ENCODE measurements at places on chromosomes 7 and 10.

GRCh38 chr7:117085769-117086463 is 132.6 kb downstream of the ST7 start:
- peak; percentile 29 for DNase-seq

- DNase-seq, result no peak
Measured at GRCh38 chr7:47357361-47357760, 224.6 kb downstream of the TNS3 start.

DNA sequence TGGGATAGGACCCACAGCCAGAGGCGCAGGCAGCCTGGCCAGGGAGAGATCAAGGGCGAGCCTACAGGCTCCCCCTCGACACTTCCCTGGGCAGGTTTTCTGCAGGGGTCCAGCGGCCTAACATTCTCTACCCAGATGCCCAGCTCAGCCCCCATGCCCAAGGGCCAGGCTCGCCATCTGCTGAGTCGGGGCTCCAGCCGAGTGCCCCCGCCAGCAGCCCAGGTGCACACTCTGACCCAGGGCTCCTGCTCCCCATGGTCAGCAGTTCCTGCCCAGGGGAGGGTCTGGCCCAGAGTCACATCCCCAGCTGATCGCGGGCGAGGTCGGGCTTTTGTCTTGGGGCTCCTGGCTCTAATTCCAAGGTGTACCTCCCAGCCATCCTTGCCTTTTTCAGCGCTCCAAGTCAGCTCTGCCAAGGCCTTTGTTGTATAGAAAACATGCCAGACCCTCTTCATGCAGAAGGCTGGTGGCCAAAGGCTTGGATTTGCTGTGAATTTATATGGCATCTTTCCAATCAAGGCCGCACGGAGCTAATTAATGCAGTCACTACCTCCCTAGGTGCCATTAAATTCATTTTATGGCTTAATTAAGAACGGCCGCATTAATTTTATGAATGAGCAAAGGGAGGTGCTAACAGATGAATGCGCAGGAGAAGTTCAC is 120.6 kb downstream of the LRRC18 start:
- no peak for DNase-seq

- peak; percentile 90 for DNase-seq
Measured at GRCh38 chr7:1123715-1124114, 35.8 kb downstream of the GPER1 start.

DNA sequence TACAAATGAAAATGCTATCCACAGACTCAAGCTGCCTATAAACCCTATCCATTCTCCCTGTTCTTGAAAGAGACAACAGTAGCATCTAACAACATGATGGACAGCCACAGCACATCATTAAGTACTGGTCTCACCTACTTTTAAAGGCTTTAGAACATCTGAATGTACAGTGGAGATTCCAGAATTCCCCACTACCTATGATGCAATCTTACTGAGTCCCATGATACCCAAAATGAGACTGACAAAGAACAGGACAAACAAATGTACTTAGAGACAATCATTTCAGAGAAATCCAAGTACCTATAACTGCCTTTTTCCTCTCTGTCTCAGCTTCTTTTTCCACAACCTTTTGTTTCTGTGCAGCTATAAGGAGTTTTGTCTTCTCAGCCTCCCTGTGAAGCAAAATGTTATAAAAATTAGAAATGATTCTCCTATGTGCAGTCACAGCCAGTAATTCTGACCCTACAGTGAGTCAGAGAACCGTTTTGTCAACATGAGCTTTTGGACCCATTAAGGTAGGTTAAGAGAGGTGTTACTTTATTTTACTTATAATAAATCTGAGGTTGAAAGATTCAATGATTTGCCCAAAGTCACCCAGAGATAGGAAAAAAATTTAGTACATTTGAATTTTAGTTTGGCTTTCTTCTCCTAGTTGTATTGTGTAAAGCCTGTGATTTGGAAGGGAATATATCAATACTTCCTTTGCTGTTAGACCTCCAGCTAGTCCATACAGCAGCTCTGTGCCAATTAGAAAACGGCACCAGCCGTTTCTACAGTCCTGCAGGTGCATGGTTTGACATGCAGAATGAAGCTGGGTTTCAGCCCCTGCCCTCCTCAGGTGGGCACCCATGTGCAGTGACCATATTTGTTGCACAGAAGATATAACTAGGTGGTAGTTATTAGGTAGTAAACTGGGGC is 21.9 kb downstream of the ERLIN1 start:
- no peak for DNase-seq

DNA sequence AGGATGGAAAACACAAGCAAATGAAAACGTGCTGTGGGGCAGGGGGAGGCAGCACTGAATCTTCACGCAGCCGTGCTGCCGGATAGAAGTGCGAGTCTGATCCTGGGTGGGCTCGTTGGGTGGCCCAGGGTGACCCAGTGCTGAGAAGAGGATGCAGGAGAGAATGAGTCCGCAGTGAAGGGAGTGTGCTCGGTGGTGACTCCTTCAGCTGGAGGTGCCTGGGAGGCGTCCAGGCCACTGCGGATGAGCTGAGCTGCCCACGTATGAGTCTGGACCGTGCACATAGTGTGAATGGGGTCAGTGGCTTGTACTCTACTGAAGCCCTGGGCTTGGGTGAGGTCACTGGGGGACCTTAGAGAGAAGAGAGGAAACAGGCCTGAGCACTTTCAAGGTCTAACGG is 190.0 kb upstream of the MGMT start:
- DNase-seq, result no peak

DNA sequence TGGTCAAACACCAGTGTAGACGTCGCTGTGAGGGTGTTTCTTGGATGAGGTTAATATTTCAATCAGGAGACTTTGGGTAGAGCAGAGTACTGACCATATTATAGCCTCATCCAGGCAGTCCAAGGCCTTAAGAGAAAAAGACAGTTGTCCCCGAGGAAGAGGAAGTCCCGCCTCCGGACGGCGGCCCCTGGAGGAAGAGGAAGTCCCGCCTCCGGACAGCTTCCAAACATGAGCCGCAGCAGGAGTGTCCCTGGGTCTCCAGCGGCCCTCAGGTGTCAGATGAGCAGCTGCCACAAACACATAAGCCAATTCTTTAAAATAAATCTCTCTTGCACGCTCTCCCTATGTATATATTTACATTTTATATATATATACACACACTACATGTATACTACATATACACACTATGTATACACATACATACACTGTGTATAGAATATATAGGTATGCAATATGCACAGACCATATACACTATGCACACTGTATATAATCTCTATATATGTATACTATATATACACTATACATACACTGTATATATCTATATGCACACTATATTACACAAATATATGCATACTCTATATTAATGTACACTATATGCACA is 37.5 kb downstream of the PWWP2B start:
- no peak for DNase-seq

GRCh38 chr10:28913436-28914237 is 236.3 kb downstream of the BAMBI start:
- DNase-seq, result no peak

DNA sequence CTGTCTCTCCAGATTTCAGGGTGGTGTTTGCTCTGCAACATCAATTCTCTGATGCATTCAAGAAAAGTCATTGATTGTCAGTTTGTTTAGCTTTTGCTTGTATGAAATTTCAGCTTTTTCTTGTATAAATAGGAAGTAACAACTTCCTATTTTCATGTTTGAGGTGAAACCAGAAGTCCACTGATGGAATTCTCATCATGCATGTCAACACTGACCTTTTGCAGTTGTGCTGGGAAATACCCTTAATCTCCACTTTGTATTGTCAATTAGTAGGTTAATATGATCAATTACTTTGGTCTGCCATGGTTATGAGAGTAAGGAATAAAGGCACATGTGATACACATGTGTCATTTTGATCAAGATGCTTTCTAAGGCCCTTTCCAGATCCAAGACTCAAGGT is 208.8 kb upstream of the HPS1 start:
- no peak for DNase-seq

- peak; percentile 2 for DNase-seq
Measured at GRCh38 chr7:34430456-34430855, 227.6 kb upstream of the NPSR1 start.

DNA sequence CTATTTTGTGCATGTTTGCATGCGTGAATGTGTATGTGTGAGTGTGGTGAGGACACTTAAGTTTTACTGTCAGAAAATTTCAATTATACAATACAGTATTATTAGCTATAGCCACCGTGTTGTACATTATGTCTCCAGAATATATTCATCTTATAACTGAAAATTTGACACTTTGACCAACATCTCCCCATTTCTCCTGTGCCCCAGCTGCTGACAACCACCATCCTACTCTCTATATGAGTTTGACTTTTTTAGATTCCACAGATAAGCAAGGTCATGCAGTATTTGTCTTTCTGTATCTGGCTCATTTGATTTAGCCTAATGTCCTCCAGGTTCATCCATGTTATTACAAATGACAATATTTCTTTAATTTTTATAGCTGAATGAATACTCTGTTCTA is 195.0 kb downstream of the GPR37 start:
- no peak for DNase-seq

DNA sequence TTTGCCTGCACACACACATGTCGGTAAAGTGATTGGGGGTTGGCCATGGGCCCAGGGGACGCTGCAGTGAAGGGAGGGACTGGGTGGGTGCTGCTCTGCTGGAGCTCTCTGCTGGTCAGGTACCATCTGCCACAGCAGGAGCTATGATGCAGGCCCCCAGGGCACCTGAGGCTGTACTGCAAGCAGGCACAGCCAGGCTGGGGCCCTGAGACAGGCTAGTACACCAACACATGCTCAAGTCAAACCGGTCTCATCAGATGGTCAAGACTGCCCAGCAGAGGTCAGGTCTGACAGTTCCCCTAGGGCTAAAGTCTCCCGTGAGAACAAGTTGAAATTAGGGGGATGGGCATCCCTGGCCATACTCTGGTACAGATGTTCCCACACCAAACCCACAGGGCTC is 118.3 kb upstream of the THSD7A start:
- DNase-seq, result no peak

- DNase-seq, result no peak
Measured at GRCh38 chr10:51485668-51486067, 213.7 kb downstream of the CSTF2T start.

DNA sequence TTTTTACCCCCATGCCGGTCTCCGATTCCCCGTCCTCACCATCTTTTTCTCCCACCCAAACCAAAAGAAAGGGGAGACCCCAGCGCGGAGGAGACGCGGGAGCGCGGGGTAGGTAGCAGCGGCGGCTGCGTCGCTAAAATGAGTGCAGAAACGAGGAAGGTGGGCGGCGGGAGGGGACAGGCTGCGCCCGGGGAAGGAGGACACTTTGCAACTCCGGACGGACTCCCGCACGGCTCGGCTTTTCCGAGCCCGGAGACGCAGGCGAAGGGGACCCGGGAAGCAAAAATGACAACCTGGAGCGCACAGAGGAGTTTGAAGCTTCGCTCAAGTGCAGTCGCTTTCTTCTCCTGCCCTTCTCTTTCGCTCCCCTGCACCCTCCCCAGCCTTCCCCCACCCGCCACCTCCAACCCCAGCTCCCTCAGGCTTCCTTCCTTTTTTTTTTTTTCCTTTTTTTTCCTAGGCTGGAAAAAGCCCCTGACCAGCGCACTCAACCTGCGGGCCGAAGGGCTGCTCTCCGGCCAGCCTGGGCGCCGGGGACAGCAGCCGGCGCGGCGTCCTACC is 453 bp downstream of the SFMBT2 start:
- no peak for DNase-seq

- peak; percentile 55 for DNase-seq
Measured at GRCh38 chr10:33010132-33011037, 52.4 kb upstream of the ITGB1 start.

- DNase-seq, result peak; percentile 47
Measured at GRCh38 chr10:99364125-99364524, 35.0 kb downstream of the CNNM1 start.

GRCh38 chr10:48568546-48568945 is 36.3 kb downstream of the ARHGAP22 start:
- DNase-seq, result no peak

- no peak for DNase-seq
Measured at GRCh38 chr7:23618241-23618640, 21.1 kb downstream of the CCDC126 start.

- no peak for DNase-seq
Measured at GRCh38 chr7:82567841-82568240, 124.3 kb upstream of the CACNA2D1 start.

GRCh38 chr7:130669085-130669700 is 645 bp upstream of the COPG2 start:
- no peak for DNase-seq

DNA sequence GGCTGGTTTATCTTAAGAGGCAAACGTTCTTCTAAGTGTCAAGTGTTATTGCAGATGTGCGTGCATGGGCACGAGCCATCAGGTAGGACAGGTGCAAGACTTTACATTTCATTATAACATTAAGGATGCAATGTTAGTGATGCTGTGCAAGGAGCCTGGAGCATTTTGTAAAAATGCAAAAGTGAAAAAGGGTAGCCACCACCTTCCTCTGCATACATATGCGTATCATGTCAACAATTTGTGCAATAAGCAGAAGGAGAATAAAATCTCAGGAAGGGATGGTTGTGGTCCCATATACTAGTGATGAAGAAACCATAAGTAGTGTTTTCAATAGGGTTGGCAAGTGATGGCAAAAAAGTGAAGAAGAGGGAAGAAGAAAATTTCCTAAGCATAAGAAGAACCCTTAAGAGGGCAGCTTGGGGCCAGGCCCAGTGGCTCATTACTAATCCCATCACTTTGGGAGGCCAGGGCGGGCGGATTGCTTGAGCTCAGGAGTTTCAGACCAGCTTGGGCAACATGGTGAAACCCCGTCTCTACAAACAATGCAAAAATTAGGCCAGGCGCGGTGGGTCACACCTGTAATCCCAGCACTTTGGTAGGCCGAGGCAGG is 7.5 kb downstream of the PIK3AP1 start:
- DNase-seq, result no peak

DNA sequence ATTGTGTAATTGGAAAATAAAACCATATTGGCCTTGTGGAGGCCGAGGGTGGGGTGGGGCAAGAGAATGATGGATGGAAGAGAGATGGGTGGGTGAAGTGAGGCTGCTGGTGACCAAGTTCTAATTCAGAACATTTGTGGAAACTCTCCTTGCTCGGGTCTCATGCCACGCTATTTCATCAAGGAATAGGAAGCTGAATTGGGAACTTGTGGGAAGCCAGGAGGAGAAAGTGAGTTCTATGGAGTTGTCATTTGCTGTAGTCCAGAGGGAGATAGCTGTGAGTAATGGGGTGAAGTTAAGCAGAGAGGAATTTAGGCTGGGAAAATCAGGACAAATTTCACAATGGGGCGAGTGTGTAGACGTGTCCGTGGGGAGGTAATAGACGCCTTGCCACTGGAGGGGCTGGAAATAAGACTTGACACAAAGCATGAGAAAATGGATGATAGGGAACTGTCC is 339.2 kb downstream of the LRMDA start:
- peak; percentile 72 for DNase-seq
